ENCODE measurements at places on chromosomes 16 and 17. TPM values are rescaled to one million over a fixed set of nuclear protein-coding genes. Genes with fewer than 3 reads are reported as not detected.

- H3K4me3 ChIP-seq = peak overlapping the region; percentile 100
- DNase-seq = no peak
- peaks cover 41% of the 10 kb centered on the region for H3K4me1 ChIP-seq
- H3K36me3 ChIP-seq = peaks cover 77% of the 10 kb centered on the region
These were observed 761 bp upstream of the LAT start for GRCh38 chr16:28984091-28984490.

GRCh38 chr17:79341816-79342215 is 267.2 kb downstream of the ENGASE start:
- H3K4me3 ChIP-seq = no peak overlapping the region
- H3K27me3 ChIP-seq = peaks cover 13% of the 10 kb centered on the region
- no peaks in the 10 kb centered on the region for H3K4me1 ChIP-seq
- H3K36me3 ChIP-seq = no peaks in the 10 kb centered on the region
- DNase-seq = no peak

The MSLN gene
- total RNA-seq = not detected

The TRIM72 gene
- total RNA-seq = not detected

The MYL11 gene
- total RNA-seq = not detected

The TIMP2 gene
- total RNA-seq = 2.4 TPM

DNA sequence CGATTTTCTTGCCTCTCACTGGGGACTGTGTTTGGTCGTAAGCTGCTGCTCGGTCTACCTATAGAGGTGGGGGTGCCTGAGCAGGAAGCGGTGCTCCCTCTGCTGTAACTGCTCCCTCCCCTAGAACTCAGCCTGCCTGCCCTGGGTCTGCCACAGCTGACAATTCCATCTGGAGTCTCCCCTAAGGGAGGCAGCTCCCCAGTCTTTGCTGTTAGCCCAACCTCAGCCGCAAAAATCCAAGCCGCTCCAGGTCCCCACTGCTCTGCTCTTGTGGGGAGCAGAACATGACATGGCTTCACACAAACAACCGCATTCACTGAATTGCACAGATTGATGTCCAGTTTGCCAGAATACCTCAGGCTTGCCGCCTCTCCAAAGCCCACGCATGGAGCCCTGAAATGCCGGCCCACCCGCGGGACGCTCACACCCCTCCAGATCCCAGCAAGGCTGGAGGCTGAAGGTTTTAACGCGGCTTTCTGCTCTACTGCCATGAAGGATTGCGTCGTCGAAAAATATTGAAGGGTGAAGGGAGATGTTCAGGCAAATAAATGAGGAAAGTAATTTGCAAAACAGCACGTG is 221.5 kb upstream of the FOXF1 start:
- no peaks in the 10 kb centered on the region for H3K36me3 ChIP-seq
- peaks cover 61% of the 10 kb centered on the region for H3K27me3 ChIP-seq
- H3K4me1 ChIP-seq = no peaks in the 10 kb centered on the region
- no peak overlapping the region for H3K4me3 ChIP-seq
- H3K27ac ChIP-seq = no peak overlapping the region
- no peak for DNase-seq

DNA sequence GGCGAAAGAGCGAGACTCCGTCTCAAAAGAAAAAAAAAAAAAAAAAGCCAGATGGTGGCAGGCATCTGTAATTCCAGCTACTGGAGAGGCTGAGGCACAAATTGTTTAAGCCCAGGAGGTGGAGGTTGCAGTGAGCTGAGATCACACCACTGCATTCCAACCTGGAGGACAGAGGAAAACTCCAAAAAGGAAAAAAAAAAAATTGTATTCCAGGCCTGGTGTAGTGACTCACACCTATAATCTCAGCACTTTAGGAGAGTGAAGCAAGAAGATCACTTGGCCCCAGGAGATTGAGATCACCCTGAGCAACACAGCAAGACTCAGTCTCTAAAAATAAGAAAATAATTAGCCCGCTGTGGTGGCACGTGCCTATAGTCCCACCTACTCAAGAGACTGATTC is 20.1 kb downstream of the HBQ1 start:
- H3K27me3 ChIP-seq = no peaks in the 10 kb centered on the region
- no peaks in the 10 kb centered on the region for H3K4me1 ChIP-seq
- no peak overlapping the region for H3K27ac ChIP-seq
- H3K4me3 ChIP-seq = no peak overlapping the region
- H3K36me3 ChIP-seq = peaks cover 31% of the 10 kb centered on the region

- DNase-seq = no peak
- H3K27me3 ChIP-seq = peaks cover 38% of the 10 kb centered on the region
- H3K4me3 ChIP-seq = no peak overlapping the region
- H3K4me1 ChIP-seq = no peaks in the 10 kb centered on the region
- no peaks in the 10 kb centered on the region for H3K36me3 ChIP-seq
- H3K27ac ChIP-seq = no peak overlapping the region
These were observed 17.8 kb downstream of the TTLL6 start for GRCh38 chr17:48799069-48799723.

- no peak for DNase-seq
- H3K27ac ChIP-seq = no peak overlapping the region
- no peaks in the 10 kb centered on the region for H3K36me3 ChIP-seq
- no peak overlapping the region for H3K4me3 ChIP-seq
- no peaks in the 10 kb centered on the region for H3K4me1 ChIP-seq
- H3K27me3 ChIP-seq = peaks cover 1% of the 10 kb centered on the region
These were observed 148.1 kb downstream of the MRM1 start for GRCh38 chr17:36749493-36749892.

The CCNF gene
- 99.3 TPM for total RNA-seq

- no peaks in the 10 kb centered on the region for H3K27me3 ChIP-seq
- no peaks in the 10 kb centered on the region for H3K4me1 ChIP-seq
- no peak overlapping the region for H3K27ac ChIP-seq
- H3K36me3 ChIP-seq = no peaks in the 10 kb centered on the region
- no peak for DNase-seq
These were observed 424.7 kb downstream of the WWOX start for GRCh38 chr16:78524066-78524595.

Measured in activated CD4-positive, alpha-beta T cell treated with anti-CD3 and anti-CD28 coated beads, Interleukin-2, amount 10 ng/mL, durations not matched to agents 7 days and 5 days (primary cell).